ENCODE measurements at places on chromosomes 4 and X.

GRCh38 chr4:145795521-145795920 lies 115.6 kb downstream of the C4orf51 start:
- DNase-seq: no peak

DNA sequence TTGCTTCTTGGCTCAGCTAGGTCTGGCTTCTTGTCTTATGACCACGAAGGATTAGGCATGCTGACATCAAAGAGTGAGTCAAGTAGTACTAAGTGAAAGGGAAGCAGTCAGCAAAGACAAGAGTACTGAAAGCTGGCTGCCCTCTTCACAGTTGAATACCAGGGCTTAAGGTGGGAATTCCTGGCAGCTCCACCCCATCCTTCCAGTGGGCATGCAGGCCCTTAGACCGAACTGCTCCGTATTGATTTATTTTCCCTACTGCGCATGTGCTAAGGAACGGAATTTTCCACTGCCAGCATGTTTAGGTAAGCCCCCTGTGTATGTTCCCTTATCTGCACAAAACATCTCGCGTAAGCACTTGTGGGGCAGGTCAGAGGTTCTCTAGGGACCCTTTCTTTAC lies 2320.1 kb downstream of the ARAP2 start:
- peak; percentile 62 for DNase-seq

DNA sequence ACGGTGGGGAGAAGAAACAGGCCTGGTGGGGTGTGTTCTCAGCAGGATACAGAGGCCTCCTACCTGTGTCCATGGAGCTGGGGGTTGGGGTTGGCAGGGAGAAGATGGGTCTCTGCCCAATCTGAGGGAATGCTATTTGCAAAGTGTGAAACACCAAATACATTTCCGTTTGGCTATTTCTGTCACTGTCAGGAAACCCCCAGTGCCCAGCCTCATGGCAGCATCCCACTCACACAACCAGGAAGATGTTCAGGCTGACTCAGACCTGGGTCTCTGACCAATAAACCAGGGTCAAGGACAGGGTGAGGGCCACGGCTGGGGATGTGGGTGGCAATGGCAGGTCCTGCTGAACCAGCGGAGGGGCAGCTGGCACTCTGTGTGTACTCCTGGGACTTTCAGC lies 41.3 kb downstream of the BCOR start:
- no peak for DNase-seq

- DNase-seq: no peak
Measured at GRCh38 chrX:136064661-136065043, 79.4 kb downstream of the SLC9A6 start.

GRCh38 chrX:131741103-131741581 lies 197.3 kb downstream of the OR13H1 start:
- no peak for DNase-seq

GRCh38 chr4:141447761-141448160 lies 188.6 kb upstream of the IL15 start:
- DNase-seq: no peak

- peak; percentile 65 for DNase-seq
Measured at GRCh38 chr4:98657531-98658286, 702 bp downstream of the TSPAN5 start.
